K562 (cell line): ENCODE measurements at places on chromosomes 12 and 14.

DNA sequence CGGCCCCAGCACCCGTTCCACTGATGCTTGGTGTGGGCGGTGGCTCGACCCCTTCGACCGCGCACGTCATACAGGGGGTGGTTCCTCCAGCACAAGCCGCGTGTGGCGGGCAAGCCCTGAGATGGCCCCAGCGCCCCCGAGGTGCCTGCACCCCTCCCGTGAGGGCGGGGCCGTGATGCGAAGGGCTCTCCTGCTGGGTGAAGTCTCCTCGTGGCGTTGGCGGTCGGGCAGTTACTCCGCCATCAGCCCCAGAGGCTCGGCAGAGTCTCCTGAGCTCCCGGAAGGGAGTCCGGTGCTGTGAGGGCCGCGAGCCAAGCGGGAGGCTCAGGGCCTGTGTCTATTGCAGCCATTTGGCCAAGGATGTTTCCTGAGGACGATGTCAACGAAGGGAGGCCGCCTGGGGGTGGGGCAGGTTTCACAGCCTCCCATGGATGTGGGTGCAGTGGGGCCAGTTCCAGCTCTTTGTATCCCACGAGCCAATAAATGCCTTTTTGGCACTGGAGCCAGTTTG is 78.1 kb upstream of the GALNT9 start:
- peak; percentile 47 for DNase-seq

DNA sequence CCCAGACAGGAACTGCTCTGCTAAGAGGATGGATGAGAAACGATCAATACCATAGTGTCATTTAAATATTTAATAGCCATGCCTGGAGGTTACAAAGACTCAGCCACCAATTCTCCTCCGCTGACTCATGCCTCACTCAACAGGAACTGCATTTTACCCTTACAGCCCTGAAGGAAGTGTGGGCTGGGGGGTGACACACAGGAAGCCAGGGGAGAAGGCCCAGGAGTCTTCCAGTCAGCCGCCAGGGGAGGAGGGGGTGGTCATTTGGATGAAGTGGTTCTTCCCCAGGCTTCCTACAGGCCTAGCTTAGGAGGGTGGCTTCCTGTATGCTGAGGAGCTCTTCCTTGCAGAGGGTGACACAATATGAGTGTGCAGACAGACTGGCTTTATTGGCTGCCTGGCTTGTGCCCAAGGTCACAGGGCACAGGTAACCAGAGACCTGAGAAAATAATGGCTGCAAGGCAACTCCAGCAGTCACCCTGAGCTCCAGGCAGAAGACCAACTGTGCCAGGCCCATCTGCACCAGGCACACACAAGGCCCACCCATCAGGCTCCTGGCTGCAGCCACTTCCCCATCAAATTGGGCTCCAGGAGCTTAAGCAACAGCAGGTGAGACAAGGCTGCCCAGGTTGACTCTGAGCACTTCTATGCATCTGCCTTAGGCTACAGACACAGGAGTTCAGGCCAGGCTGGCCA is 30.6 kb upstream of the RPLP0 start:
- peak; percentile 77 for DNase-seq

GRCh38 chr12:10669533-10669932 is 4.3 kb downstream of the STYK1 start:
- DNase-seq = no peak

GRCh38 chr12:24565300-24565699 is 383.6 kb downstream of the BCAT1 start:
- DNase-seq = no peak

DNA sequence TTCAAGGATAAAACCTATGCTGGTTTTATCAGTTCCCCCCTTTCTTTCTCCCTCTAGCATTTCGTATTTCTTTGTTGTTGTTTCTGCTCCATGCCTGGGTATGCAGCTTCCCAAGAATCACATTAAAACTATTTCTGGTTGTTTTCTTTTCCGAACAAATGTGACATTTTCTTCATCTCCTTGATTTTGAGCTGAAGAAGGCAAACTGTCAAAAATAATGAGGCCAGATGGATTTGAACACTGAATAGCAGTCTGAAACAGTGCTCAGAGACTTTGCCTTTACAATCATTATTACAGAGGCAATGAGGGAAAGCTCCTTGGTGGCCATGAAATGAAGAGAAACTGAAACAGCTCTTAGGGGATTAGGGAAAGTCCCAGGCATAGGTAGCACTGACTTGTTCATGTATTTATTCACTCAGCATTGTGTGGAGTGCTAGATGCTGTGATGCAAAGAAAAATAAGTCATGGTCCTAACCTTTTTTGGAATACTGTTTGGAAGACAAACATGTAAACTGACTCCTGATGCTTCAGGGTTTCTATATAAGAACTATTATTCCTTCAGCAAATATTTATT is 319.5 kb downstream of the FUT8 start:
- no peak for DNase-seq

DNA sequence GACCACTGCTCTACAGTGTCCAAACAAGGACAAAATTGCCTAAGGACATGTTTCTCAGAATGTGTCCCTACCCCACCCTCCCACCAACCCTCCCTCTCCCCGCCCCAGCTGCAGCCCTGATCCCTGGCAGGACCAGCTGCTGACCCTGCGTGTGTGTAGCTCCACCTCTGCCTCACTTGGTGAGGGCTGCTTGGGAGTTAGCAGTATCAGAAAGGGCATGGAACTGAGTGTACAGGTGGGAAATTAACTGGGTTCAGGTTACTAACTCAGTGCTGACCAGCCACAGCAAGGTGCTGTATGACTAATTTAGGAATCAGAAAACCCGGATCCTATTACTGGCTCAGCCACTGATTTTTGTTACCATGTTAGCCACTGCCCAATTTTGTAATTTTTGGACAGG is 11.3 kb upstream of the PLEKHD1 start:
- DNase-seq = no peak

DNA sequence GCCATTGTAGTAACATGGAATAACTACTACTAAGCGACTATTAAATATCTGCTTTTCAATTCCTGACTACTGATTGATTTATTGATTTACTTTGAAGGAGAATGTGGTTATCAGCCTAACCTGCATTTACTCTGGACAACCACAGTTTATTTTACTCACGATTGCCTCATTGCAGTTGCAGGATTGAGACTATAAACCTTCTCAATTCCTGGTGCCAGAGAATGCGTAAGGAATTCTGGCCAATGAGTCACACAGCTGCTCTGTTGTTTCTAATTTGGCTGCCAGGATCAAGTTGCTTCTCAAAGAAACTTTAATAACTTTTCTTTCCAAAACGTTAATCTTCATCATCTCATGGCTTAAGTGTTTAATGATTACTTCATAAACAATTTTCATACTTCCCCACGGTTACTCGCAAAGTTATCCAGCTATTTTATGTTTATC is 13.1 kb upstream of the TMTC1 start:
- DNase-seq = no peak

- DNase-seq = no peak
Observed at GRCh38 chr12:12007713-12008231, 63.0 kb upstream of the BCL2L14 start.

DNA sequence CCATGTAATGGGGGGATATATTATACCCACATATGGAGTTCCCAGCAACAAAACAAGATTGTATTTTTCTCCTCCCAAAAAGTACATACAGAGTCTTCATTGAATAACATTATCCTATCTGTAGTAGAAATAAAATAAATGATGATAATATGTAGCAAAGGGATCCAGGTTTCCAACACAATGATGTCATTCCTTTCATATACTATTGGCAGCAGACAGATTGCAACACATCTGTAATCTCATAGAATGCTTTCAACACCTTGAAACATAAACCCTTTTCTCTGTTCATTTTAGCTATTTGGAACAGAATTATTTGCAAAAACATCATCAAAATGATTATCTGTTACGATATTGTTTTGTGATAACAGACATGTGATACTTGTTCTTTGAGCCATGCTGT is 317.6 kb downstream of the DPF3 start:
- DNase-seq = no peak

- DNase-seq = no peak
Observed at GRCh38 chr12:46493150-46493833, 120.7 kb upstream of the SLC38A2 start.

- DNase-seq = no peak
Observed at GRCh38 chr12:109890620-109891170, 9.4 kb upstream of the TCHP start.

- no peak for DNase-seq
Observed at GRCh38 chr14:68512088-68512487, 280.8 kb downstream of the ZFP36L1 start.

DNA sequence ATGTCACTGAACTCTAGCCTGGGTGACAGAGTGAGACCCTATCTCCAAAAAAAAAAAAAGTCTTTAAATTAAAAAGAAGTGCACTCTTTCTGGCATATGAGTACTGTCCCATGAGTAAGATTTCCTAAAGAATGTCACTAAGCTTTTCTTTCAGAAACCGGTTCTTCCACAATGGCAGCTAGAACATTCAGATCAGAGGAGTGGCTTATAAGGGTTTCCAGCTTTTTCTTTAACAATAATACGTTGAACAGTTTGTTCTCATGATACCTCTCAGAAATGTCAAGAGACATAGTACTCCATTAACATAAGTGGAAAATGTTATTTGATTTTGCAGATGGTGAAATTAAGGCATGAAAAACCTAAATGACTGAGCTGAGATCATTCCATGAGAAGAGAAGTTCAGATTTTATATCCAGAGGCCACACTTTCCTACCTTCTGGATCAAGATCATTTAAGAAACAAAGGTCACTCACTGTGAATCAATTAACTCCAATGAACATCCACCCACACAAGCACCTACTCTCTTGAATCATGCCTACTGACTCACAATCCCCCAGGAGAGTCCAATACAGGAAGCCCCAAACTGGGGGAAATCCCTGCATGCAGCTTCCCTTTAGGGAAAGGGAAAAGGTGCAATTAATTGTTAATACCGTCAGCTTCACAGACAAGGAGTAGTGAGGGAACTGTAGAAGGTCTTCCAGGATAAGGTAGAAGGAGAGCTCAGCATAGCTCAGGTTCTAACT is 86.9 kb downstream of the SPTSSA start:
- DNase-seq = no peak

GRCh38 chr12:102946042-102946441 is 11.4 kb upstream of the ASCL1 start:
- DNase-seq = no peak

- DNase-seq = no peak
Observed at GRCh38 chr12:99722690-99723486, 75.3 kb downstream of the GARIN6 start.

DNA sequence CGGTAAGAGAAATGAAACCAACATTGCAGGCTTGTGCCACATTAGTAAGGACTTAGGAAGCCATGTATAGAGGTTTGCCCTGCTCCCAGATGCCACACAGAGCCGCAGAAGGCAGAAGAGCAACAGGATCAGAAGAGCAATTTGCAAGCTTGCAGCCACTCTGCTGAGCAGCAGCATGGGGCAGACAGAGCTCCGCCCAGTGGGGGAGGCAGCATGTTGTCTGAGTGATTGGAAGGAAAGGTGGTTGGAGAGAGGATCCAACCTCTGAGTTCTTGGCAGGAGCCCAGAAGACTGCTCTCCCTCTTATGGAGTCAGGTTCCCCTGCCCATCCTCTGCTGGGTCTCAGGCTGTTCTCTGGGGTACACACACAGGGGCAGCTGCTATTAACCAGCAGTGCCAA is 2.3 kb upstream of the KRT6A start:
- peak; percentile 20 for DNase-seq

GRCh38 chr14:97177016-97177415 is 379.8 kb downstream of the VRK1 start:
- no peak for DNase-seq

DNA sequence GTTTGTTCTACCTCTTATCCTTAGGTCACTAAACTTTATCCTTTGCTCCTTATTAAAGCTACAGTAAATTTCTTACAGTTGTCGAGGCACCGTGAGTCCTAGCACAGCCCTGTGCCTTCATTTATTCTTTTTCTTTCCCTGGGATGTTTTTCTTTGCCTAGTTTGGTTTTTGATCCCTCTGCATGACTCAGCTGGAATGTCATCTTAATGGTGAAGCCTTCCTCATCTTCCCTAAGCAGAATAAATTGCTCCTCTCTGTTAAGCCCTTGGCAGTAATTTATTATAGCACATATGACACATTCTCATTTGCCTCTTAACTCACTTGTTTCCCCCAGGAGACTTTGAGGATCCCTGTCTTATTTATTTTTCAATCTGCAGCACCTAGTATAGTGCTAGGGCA is 16.6 kb downstream of the ACTR10 start:
- DNase-seq = no peak

DNA sequence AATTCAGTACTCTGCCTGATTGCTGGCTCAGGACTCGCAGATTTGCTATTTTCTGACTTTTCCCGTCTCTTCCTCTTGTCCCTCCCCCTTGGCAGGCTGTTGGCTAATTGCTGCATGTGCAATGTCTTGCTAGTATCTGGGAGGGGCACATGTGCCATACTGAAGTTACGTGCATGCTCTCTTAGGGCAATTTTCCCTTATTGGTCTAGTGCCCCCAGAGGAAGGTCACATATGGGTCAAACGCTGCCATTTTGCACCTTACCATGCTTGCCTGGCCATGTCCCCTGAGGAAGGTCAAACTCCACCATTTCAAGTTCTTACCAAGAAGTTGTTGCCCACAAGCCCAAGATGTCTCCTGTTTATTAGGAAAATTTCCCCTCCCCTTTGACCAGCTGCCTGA is 13.9 kb upstream of the ERC1 start:
- DNase-seq = no peak

- no peak for DNase-seq
Observed at GRCh38 chr12:114395755-114396152, 10.2 kb downstream of the TBX5 start.

GRCh38 chr12:66500841-66501240 is 178.0 kb downstream of the GRIP1 start:
- DNase-seq = no peak

- DNase-seq = no peak
Observed at GRCh38 chr14:95458906-95459305, 57.5 kb downstream of the SYNE3 start.

GRCh38 chr12:42238240-42239140 is at the start of gene YAF2:
Gene YAF2 (minus strand): TSS chr12:42238248. CDS start chr12:42238180, 68 bp downstream.
- DNase-seq = peak; percentile 93

GRCh38 chr14:66240105-66240504 is 246.1 kb upstream of the CCDC196 start:
- no peak for DNase-seq

DNA sequence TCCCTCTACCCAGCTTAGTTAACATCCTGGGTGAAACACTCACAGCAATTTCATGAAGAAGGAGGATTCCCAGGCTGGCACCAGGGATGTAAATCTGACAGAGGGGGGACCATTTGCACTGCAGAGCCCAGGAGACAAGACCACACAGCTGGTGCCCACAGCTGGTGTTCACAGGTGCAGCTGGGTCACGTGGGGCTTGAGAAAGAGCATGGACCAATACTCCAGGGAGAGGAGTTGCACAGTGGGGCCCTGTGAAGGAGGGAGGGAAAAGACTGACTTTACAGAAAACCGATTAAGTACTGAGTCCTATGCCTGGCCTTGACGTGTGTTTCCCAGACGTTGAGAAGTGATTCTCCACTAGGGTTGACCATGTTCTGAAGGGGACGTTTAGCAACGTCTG is 1316.7 kb upstream of the TMEM132C start:
- DNase-seq = no peak

- DNase-seq = no peak
Observed at GRCh38 chr12:25959071-25959961, 834 bp downstream of the RASSF8 start.

GRCh38 chr14:72758420-72758819 is 135.5 kb downstream of the DPF3 start:
- DNase-seq = no peak
